ENCODE measurements at places on chromosomes 6 and 20. TPM values are rescaled to one million over a fixed set of nuclear protein-coding genes. Genes with fewer than 3 reads are reported as not detected.

DNA sequence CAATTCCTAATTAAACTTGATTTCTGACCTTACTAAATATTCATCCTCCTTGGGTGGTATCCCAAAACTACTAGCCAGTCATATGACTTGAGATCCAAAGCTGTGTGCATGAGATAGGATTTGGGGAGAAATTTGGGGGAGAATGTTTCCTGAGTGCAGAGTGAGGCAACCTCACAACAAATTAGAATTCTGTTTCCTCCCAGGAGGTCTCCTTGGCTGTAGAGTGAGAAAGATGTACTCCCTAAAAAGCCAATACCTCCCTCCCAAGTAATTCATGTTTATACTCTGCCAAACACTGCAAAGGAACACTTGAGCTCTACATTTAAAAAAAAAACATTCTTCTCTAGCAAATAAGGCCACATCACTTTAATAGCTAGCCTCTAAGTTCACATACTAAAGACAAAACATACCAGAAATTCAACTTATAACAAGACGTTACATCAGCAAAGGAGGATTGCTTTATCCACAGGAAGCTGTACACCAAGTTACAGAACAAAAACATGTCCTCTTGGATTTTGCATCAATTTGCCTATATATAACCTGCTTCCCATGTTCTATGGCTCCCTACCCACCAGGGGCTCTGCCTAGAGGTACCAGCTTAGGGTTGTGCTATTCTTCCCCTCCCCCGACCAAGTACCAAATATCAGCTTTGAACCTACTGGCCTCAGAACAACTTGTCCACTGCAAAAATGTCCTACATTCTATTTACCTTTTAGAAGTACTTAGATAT, 15.4 kb upstream of the TMEM30A start:
- H3K27ac ChIP-seq, result no peak overlapping the region
- no peaks in the 10 kb centered on the region for H3K27me3 ChIP-seq
- H3K4me3 ChIP-seq, result no peak overlapping the region
- DNase-seq, result no peak

DNA sequence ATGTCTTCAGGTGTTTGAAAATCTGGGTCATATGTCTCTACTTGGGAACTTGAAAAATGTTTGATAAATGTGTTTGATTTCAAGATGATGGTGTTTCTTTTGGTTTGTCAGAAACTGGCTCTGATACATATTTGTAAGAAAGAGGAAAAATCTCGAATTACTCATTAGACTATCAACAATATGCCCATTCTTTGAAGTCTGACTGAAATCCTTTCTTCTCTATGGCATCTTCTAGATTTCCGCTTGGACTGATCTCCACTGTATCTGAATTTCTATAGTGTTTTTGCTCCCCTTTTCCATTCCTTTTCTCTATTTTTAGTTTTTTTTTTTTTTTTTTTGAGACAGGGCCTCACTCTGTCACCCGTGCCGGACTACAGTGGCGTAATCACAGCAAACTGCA, 1096.5 kb downstream of the KIF16B start:
- H3K27me3 ChIP-seq, result no peaks in the 10 kb centered on the region
- H3K27ac ChIP-seq, result no peak overlapping the region
- H3K4me3 ChIP-seq, result no peak overlapping the region
- H3K4me1 ChIP-seq, result no peaks in the 10 kb centered on the region
- no peak for DNase-seq
- no peaks in the 10 kb centered on the region for H3K36me3 ChIP-seq

DNA sequence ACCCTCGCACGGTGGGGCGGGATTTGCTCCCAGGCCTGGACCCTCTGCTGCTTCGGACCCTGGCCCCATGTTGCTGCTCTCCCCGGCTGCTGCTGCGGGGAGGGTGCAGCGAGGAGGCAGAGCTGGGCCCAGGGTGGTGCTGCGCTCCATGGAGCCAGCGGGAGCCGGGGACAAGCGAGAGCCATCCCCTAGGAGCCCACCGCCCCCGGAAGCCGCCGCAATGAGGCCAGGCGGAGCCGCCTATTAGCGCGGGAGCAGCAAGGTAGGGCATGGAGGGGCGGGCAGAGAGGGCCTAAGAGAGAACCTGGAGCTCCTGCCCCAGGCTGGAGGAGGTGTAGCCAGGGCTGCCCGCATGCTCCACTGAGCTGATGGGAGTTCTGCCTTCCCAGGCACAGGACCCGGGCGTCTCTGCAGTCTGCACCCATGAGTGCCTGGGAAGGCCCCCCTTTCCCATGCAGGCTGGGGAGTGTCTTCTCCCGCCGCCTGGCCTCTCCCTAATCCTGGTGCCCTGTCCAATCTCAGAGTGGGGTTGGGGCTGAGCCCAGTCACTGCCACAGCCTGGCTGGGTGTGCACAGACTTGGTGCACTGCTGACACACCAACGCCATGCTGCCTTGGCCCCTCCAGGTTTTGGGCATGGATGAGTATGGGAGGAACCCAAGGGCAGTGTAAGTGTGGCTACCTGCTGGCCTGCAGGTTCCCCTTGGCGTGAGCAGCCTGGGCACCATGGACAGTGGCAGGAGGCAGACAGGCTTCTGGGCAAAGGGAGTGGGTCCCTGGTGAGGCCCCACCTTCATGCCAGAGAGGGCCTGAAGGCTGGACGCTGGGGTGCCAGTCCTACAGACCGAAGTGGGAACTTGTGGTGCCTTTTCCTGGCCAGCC, 360.6 kb upstream of the MAP3K7 start:
- no peak overlapping the region for H3K27ac ChIP-seq
- H3K4me3 ChIP-seq, result no peak overlapping the region
- no peaks in the 10 kb centered on the region for H3K36me3 ChIP-seq
- no peaks in the 10 kb centered on the region for H3K4me1 ChIP-seq
- no peak for DNase-seq

DNA sequence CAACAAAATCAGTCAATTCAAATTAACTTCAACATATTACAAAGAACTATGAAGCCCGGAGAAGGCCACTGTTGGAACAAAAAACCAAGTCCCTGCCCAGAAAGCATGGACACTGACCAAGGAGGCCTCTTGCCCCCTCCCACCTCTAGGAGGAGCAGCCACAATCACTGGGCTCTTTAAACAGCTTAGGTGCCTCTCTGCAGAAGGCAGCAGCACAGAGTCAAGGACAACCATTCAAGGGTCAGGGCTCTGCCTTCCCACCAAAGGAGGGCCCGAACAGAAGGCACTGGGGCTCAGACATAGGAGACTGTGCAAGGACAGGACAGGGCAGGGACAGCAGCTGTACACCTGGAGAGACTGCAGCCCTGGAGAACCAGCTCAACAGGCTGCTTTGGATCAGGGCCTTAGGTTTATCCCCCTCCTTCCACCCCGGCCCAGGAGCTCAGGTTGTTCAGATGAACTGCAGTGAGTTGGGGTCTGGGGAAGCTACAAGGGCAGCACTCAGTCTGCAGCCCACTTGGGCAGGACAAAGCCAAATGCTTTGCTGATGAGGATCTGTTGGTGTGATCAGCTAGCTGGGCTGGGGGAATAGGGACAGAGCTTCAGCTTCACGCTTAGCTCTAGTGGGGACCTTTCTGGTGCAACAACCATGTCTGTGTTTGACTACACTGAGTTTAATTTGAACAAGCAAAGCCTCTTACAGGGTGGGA, 17.8 kb downstream of the TOMM34 start:
- H3K27me3 ChIP-seq, result no peaks in the 10 kb centered on the region
- no peak overlapping the region for H3K27ac ChIP-seq
- DNase-seq, result no peak
- no peak overlapping the region for H3K4me3 ChIP-seq
- H3K4me1 ChIP-seq, result no peaks in the 10 kb centered on the region

GRCh38 chr6:142045380-142046278, 87.1 kb upstream of the GJE1 start:
- no peaks in the 10 kb centered on the region for H3K36me3 ChIP-seq
- no peaks in the 10 kb centered on the region for H3K4me1 ChIP-seq
- DNase-seq, result no peak

GRCh38 chr6:109687271-109687761, 3.7 kb downstream of the AK9 start:
- no peak overlapping the region for H3K27ac ChIP-seq
- peaks cover 14% of the 10 kb centered on the region for H3K4me1 ChIP-seq
- no peak overlapping the region for H3K4me3 ChIP-seq
- DNase-seq, result no peak
- no peaks in the 10 kb centered on the region for H3K36me3 ChIP-seq
- H3K27me3 ChIP-seq, result no peaks in the 10 kb centered on the region

DNA sequence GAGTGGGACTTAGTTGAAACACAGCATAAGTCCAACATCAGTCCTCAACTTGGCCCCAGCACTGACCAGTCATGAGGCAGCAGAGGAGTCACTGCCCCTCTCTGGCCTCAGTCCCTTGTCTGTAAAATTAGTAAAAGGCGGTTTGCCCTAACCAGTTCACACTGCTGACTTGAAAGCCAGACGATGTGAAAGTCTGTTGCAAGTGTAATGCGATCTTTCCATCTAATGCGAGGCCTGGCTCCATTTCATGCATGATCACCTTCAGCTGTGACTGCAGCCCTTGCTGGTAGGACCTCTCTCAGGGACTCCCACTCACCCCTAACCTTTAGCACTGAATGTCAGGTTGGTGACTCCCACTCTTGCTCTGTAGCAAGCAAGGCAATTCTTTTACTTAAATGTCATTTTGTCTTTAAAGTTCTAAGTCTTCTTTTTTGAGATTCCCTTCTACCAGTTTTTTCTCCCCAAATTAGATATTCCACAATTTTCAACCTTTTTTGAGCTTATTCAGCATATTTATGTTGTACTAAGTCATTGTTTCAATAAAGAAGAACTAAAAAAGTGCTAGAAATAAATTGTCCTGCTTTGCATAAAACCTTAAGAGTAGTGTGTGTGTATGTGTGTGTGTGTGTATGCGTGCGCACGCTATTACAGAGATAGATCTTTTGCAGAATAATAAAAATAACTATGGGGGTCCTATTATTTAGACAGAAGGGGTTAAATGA, 245.5 kb downstream of the PACRG start:
- no peaks in the 10 kb centered on the region for H3K36me3 ChIP-seq
- DNase-seq, result no peak
- no peaks in the 10 kb centered on the region for H3K4me1 ChIP-seq
- H3K27ac ChIP-seq, result no peak overlapping the region
- H3K27me3 ChIP-seq, result no peaks in the 10 kb centered on the region

DNA sequence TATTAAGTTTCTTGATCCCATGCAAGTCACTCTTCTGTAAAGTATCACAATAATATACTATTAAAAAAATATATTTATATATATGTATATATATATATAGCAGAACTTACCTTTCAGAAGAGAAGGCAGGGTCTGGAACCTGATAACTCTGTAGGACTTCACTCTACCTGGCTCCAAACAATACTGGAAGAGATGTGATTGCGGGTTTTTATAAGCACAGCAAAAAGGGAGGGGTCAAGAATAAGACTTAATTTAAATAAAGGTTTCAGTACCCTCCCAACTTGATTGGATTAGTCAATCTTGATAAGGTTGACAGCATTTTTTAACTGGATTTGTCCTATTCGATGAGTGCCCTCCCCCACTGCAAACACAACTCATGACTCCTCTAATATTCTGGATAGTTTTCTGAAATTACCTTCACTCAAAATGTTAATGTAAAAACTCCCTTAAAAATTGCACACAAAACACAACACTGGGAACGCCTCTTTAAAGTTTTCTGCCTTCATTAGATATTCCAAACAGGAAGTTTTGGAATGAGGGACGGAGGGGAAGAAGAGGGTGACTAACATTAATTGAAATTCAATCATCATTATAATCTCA, 4.0 kb upstream of the ZNF217 start:
- no peak for DNase-seq
- no peaks in the 10 kb centered on the region for H3K36me3 ChIP-seq
- peaks cover 17% of the 10 kb centered on the region for H3K4me1 ChIP-seq
- no peaks in the 10 kb centered on the region for H3K27me3 ChIP-seq
- H3K4me3 ChIP-seq, result no peak overlapping the region

DNA sequence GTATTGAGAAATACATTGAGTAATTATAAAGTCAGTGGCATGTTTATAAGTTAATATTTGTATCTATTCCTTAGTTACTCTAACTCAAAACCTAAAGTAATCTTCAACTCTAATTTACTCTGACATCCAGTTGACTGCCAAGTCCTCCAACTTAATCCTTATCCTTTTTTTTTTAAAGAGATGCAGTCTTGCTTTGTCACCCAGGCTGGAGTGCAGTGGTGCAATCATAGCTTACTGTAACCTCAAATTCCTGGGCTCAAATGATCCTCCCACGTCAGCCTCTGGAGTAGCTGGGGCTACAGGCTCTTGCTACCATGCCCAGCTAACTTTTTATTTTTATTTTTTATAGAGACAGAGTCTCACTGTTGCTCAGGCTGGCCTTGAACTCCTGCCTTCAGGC, 24.4 kb downstream of the PTPN1 start:
- H3K36me3 ChIP-seq, result no peaks in the 10 kb centered on the region
- no peak overlapping the region for H3K4me3 ChIP-seq
- no peaks in the 10 kb centered on the region for H3K27me3 ChIP-seq
- no peak overlapping the region for H3K27ac ChIP-seq
- H3K4me1 ChIP-seq, result peaks cover 47% of the 10 kb centered on the region

GRCh38 chr6:148407372-148407771, 64.7 kb downstream of the SASH1 start:
- no peak for DNase-seq
- no peak overlapping the region for H3K4me3 ChIP-seq
- no peaks in the 10 kb centered on the region for H3K36me3 ChIP-seq
- H3K27me3 ChIP-seq, result no peaks in the 10 kb centered on the region
- peaks cover 55% of the 10 kb centered on the region for H3K4me1 ChIP-seq

- no peaks in the 10 kb centered on the region for H3K27me3 ChIP-seq
- no peaks in the 10 kb centered on the region for H3K36me3 ChIP-seq
These were observed 255.1 kb upstream of the JAG1 start for GRCh38 chr20:10928841-10929421.

- DNase-seq, result no peak
- peaks cover 25% of the 10 kb centered on the region for H3K4me1 ChIP-seq
These were observed 275.0 kb downstream of the KHDC1L start for GRCh38 chr6:72950114-72950860.

DNA sequence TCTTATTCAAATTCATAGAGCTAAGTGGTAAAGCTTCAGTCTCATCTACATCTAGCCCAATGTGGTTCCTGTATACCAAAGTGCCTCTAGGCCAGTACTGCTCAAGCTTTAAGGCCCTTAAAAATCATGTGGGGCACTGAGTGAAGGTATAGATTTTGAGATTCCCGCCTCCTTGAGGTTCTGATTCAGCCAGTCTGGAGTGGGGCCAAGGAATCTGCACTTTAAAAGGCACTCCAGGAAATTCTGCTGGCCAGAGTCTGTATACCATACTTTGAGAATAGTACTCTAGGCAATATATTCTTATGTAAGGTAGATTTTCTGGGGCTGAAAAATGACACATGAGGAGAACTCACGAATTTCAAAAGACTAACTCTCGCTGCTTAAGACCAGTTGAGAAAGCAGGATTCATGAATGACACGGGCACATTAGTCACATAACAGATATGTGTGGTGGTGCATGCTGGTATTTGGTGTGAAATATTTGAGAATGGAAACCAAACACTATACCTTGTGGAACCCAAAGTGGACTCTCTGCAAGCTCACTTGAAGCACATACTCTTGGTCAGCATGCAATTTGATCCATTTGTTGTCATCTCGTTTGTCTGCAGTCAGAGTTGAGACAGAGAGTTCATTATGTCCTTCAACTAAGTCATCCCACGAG, 47.6 kb upstream of the SIM1 start:
- DNase-seq, result no peak
- H3K36me3 ChIP-seq, result no peaks in the 10 kb centered on the region
- H3K27me3 ChIP-seq, result no peaks in the 10 kb centered on the region
- H3K4me1 ChIP-seq, result no peaks in the 10 kb centered on the region

The SLA2 gene
- 0.34 TPM for total RNA-seq

The ADGRF1 gene
- 36.2 TPM for total RNA-seq

The RAET1E gene
- total RNA-seq, result not detected

The MED23 gene
- 45.9 TPM for total RNA-seq

The AFG1L gene
- 7.1 TPM for total RNA-seq

The LZTS3 gene
- 39.1 TPM for total RNA-seq

The RIMS1 gene
- 0.89 TPM for total RNA-seq

The DDRGK1 gene
- 136 TPM for total RNA-seq

The SLC22A2 gene
- not detected for total RNA-seq

Measured in thyroid gland (tissue), 4 donors.